Right renal pelvis (tissue), 4 donors: ENCODE measurements at places on chromosomes 13 and 19. TPM values are rescaled to one million over a fixed set of nuclear protein-coding genes. Genes with fewer than 3 reads are reported as not detected.

DNA sequence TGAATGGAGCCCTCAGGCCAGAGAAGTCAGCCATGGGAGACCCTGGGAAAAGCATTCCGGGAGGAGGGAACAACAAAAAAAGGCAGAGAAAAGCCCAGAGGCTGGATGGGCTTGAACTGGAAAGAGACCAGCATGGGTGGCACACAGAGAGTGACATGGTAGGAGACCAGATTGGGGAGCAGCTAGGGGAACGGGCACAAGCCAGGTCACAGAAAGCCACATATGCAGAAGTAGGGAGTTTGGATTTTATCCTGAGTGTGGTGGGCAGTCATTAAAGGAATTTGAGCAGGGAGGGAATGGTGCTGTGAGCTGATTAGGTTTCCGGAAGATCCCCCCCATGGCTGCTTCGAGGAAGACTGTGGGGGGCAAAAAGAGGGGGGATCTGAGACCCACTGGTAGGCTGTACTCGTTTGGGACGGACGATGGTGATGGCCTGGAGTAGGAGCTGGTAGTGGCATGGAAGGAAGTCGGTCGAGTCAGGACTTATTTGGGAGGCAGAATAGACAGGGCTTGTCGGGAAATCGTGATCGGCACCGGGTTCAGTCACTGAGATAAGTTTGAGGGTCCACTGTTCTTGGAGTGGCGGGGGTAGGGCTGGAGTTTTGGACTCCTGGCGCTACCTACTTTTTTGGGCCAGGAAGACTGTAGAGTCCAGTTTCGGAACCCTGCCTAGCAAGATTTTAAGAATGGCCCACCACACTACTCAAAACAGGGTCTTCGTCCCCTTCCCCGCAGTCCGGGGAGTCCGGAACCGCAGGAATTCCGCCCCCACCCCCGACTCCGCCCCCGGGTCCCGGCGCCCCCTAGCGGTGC is 949 bp downstream of the SERTAD1 start:
- DNase-seq: no peak

- peak; percentile 61 for DNase-seq
Observed at GRCh38 chr19:53865918-53866864, 1.5 kb upstream of the MYADM start.

- no peak for DNase-seq
Observed at GRCh38 chr13:25455146-25455545, 83.4 kb downstream of the ATP8A2 start.

DNA sequence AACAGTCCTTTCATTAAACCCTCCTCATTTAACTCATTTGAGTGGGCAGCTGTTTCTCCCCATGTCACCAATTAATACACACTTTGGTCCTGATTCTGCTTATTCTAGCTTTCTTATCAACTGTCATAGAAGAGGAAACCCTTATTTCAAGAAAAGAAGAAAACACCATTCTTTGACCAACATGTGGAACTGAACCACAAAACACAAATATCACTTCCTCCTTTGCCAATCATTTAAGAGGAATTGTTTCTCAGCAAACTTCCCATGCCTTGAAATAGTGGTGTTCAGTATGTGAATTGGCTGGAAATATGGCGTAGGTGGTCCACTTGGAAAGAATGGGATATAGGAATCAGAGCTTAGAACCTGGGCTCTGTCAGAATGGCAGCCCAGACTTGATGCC is 20.4 kb downstream of the MBD3L2B start:
- no peak for DNase-seq

- DNase-seq: no peak
Observed at GRCh38 chr19:33864311-33864850, 67.7 kb downstream of the KCTD15 start.

DNA sequence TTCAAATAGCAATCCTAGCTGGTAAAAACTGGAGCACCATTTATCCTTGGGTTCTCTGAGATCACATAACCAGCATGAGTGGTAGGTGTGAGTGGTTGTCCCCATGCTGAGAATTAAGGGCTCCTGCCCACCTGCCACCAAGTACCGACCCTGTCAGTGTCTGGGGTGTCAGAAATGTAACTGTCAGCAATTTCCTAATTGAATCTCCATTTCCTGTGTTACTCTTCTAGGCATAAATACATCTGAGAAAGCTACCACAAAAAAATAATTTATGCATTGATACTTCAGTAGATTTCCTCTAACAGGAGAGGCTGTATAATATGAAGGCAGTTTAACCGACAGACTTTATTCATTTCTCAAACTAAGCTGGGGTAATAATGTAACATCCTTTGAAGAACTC is 25.1 kb downstream of the CPB2 start:
- DNase-seq: no peak

DNA sequence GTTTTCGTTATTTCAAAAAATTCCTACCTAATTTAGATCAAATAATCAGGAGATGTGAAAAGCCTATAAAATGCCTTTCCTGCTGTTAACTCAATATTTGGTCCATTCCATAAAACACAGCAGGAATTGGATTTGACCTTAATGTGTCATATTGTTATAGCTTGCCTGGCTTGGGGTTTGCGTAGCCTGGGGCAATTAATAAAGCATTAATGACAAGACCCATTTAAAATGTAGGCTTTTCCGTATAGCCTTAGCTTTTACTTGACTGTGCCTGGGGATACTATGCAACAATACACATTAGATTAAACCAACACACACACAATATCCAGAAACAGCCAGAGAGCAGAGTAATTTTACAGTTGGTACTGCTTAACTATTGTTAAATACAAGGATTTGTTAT is 117.2 kb upstream of the MAB21L1 start:
- no peak for DNase-seq

SLC10A2 gene
- polyA plus RNA-seq: 0.84 TPM

C5AR2 gene
- polyA plus RNA-seq: 0.29 TPM

TMEM145 gene
- 0.76 TPM for polyA plus RNA-seq
